Smooth muscle cell of bladder (primary cell): ENCODE measurements at places on chromosomes 3 and 15. TPM values are rescaled to one million over a fixed set of nuclear protein-coding genes. Genes with fewer than 3 reads are reported as not detected.

The IL17RE gene
- 0.14 and 0.83 TPM in 2 replicates for total RNA-seq

The HDC gene
- not detected in 2 replicates for total RNA-seq

The ALDH1L1 gene
- under 0.01 TPM in 1 of 2 replicates, not detected in the other for total RNA-seq

The COL8A1 gene
- total RNA-seq = 148 and 185 TPM in 2 replicates
